Caco-2 (cell line): ENCODE measurements at places on chromosomes 6 and 20.

GRCh38 chr6:137315081-137315480 lies 95.9 kb upstream of the IFNGR1 start:
- no peak for DNase-seq

GRCh38 chr6:11989386-11989785 lies 22.7 kb upstream of the HIVEP1 start:
- DNase-seq: no peak

- no peak for DNase-seq
These were observed 97.8 kb upstream of the PDE10A start for GRCh38 chr6:165760803-165761185.

DNA sequence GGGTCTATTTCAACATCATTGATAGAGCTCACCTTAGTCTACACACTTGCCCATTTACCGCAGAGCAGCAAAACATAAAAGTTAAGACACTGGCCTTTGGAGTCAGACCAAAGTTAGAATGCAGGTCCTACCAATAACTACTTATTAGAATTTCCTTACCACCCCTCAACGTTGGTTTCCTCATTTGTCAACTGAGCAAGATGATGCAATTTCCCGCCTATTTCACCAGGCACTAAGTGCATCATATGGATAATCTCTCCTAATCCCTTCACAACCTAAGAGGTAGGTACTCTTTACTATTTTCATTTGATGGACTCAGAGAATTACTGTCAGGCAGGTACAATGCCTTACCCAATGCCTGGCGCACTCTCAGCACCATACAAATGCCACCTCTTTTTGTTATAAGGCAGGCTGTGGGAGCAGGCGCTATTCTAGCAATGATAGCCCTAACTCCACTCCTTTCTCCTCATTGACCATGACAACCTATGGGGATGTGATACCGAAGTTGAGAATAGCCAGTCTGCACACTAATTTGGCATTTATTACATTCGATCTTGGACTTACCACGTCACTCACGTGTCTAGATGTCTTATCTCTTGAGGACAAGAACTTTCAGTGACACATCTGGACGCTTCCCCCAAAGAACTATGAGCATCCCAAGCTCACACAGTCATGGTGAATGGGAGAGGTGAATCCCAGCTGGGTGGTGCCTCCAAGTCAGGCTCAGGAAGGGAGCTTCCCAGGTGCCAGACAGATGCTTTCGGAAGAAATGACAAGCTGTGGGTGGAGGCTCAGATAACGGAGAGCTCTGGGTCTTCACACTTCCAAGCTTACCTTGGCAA lies 128.1 kb upstream of the STMND1 start:
- no peak for DNase-seq

DNA sequence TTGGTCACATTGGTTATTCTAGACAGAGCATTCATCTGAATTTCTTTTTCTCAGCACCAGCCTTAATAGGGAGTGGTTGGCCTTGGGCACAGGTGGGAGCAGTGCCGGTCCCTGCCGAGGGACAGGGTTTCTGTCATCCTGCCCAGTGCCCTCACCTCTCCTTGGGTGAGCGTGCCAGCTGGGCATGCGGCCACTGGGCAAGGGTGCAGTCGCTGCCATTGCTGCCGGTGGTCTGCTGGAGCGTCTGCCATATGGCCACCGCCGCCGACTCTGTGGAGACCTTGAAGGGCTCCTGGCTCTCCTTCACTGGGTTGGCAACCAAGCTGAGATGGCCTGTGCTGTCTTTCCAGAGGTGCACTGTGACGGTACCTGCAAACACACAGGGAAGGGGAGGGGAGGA lies 16.4 kb upstream of the UQCC2 start:
- DNase-seq: no peak

- DNase-seq: no peak
These were observed 193.9 kb downstream of the ZDHHC14 start for GRCh38 chr6:157574851-157575424.

- DNase-seq: no peak
These were observed 17.1 kb downstream of the WRNIP1 start for GRCh38 chr6:2782356-2782708.

- no peak for DNase-seq
These were observed 34.3 kb downstream of the RPRD1B start for GRCh38 chr20:38067717-38068365.

GRCh38 chr6:9254251-9254650 lies 818.9 kb upstream of the SLC35B3 start:
- no peak for DNase-seq

GRCh38 chr20:21372016-21372415 lies 25.3 kb downstream of the NKX2-4 start:
- no peak for DNase-seq

DNA sequence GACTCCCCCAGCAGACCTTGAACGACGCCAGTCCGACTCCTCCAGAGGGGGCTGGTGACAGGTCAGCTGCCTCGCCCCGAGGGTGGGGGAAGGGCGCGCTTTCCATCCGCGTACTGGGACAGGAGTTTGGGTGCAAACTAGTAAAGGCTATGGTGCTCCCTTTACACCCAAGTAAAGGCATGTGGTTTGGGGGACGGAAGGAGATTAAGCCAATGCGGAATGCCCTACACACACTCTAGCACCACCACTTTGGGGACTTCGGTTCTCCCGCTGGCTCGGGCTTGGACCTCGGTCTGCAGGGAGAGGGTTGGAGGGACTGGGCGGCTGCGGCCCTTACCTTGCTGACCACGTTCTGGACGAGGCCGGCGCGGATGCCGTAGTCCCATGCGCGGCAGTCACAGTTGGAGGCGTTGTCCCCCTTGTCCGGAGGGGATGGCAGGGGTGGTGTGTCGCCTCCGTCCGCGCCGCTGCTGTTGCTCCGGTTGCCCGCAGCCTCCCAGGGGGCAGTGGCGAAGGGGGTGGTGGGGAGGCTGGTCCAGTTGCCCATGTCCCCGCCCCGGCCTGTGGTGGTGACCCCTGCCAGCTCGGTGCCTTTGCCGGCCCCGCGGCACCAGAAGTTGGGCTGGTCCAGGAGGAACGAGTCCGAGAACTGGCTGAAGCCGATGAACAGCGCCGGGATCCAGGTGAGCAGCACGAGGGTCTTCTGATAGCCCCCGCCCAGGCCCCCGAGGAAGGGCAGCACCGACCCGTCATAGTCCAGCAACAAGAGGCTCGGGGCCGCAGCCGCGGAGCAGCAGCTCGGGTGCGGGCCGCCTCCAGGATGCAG lies 1.1 kb downstream of the SLC22A23 start:
- peak; percentile 57 for DNase-seq

GRCh38 chr6:167797011-167797471 lies 29.7 kb upstream of the AFDN start:
- peak; percentile 75 for DNase-seq

DNA sequence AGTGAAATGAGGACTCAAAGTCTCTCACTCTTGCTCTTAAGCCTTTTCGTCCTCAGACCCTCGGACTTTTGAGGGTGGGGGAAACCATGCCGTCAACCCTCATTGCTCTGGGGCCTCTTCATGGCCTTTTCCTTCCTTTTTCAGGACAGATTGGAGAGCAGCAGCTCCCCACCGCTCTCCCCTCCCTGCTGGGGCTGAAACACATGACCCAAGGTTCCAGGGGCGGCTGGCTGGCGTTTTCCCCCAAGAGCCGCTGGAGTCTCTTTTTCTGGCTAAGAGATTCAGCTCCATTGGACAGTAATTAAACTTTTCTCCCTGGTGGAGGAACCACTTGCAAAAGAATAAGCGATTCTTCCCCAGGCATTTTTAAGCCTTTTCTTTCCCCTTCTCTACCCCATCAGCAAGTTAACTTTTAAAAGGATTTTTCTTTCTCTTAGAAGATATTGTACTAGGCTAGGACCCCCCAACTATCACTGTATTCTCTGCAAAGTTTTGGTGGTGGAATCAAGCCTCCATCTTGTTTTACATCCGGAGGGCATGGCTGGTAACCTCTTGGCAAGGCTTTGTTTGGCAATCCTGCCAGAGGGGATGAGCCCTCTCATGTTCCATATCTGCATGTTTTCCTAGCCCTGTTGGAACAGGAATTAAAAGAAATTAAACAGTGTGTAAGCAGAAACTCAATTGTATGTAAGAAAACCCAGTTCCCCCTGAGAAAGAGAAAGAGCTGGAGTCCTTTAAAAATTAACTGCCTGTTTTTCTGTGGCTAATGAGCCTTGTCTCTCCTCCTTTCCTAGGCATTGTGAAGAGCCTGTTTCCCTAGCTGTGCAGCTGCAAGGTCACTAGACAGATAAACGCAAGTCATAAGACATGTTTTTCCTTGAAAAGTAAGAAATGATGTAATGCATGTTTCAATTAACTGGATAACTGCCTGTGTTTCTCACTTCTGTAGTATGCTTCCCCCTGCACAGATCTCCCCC lies 100.8 kb upstream of the GPR6 start:
- DNase-seq: no peak

DNA sequence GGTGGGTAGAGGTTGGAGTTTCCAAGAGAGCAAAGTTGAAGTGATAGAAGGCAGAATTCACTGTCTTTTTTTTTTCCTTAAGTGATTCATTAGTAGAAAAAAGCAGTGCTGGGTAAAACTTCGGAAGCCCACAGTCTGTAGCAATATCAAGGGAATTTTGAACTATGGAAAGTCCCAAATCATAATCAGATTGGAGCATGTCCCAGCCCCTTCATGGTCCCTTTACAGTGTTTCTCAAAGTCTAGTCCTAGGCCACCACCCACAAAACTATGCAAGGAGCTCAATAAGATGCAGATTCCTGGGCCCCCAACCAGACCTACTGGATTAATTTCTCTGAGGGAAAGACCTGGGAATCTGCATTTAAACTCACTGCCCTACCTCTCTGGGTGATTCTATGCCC lies 22.6 kb downstream of the NEDD9 start:
- DNase-seq: no peak

- no peak for DNase-seq
These were observed 105.9 kb downstream of the HIVEP2 start for GRCh38 chr6:142838821-142839685.

DNA sequence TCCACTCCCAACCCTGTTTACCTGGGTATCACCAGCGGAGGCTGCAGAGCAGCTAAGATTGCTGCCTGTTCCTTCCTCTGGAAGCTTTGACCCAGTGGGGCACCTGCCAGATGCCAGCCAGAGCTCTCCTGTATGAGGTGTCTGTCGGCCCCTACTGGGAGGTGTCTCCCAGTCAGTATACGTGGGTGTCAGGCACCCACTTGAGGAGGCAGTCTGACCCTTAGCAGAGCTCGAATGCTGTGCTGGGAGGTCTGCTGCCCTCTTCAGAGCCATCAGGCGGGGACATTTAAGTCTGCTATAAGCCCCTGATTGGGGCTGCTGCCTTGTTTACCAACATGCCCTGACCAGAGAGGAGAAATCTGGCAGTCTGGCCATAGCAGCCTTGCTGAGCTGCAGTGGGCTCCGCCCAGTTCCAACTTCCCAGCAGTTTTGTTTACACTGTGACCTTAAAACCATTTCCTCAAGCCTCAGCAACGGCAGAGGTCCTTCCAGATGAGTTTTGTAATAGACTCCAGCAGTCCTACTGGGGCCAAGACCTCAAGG lies 2.8 kb downstream of the RAET1E start:
- no peak for DNase-seq

DNA sequence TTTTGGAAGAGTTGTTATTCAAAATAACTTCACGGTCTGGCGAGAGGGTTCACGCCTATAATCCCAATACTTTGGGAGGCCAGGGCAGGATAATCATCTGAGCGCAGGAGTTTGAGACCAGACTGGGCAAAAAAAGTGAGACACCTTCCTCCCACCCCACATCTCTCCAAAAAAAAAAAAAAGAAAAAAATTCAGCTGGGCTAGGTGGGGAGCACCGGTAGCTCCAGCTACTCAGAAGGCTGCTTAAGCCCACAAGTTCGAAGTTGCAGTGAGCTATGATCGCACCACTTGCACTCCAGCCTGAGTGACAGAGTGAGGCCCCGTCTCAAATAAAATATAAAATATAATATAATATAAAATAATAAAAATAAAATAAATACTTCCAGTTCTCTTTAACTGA lies 10.4 kb downstream of the OR2B2 start:
- DNase-seq: no peak

- DNase-seq: no peak
These were observed 111.8 kb downstream of the PERP start for GRCh38 chr6:137995371-137995770.

- DNase-seq: peak; percentile 81
These were observed 5.2 kb downstream of the SIRPA start for GRCh38 chr20:1900321-1900801.

GRCh38 chr20:51487565-51488268 lies 54.8 kb downstream of the NFATC2 start:
- no peak for DNase-seq

DNA sequence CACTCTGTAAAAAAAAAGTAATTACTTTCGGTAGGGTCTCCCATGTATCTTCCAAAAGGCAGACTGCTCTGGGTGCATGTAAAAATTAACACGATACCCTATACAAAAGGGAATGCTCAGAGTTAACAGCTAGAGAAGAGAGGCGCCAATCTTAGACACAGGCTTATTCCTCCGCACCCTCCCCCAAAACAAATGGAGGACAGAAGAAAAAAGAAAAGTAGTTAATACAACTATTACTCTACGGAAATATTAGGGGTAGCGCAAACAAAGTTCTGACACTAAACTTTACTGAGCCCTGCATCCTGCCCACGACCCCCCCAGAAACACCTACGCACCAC lies 331 bp upstream of the UFL1 start:
- DNase-seq: no peak

DNA sequence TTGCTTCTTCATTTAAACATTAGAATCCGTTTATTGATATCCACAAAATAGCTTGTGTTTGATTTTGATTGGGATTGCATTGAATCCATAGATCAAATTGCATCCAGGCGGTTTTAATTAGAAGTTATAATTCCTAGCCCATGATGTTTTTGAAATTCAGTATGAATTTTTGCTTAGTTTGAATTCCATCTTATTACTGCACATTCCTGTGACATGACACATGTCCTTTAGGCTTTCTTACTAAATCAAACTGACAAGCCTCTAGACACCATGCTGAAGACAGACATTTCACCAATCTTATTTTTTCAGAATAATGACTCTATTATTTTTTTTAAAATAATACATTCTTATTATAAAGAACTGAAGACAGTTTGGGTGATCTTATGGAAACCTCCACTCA lies 21.4 kb upstream of the PI16 start:
- DNase-seq: no peak

GRCh38 chr20:62736026-62736406 lies 27.4 kb downstream of the NTSR1 start:
- DNase-seq: no peak

DNA sequence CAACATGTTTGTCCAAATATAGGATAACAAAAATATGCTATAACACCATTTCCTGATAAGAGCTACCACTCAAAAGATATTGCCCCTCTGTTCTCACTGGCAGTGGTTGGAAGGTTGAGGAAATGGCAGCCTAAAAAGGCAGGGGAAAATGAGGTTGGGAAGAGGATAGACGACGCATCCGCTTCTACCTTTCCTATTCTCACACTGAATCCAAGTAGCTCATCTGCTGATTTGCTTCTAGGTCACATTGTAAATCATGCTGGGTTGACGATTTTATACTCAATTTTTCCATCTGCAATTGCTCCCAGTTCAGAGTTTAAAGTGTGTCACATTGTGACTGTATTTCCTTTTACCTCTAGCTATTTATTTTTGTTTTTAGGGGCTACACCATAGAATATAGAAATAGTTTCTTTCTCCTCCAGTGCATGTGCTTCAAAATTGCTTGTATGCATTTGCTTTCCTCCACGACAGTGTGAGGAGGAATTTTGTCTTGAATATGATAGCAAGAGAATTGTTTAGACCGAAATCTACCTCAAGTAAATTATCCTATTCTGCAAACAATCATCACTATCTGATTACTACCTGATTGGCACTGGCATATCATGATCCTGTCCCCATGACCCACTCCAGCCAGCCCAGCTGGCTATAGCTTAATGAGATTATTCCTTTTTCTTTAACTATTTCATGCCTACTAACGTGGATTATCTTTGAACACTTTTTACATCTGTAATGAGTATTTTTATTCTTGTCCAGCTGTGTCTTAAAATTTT lies 179.6 kb upstream of the RAB32 start:
- DNase-seq: no peak

GRCh38 chr6:3697609-3698008 lies 53.9 kb downstream of the PXDC1 start:
- DNase-seq: no peak
